ENCODE measurements at places on chromosomes 16 and 17.

DNA sequence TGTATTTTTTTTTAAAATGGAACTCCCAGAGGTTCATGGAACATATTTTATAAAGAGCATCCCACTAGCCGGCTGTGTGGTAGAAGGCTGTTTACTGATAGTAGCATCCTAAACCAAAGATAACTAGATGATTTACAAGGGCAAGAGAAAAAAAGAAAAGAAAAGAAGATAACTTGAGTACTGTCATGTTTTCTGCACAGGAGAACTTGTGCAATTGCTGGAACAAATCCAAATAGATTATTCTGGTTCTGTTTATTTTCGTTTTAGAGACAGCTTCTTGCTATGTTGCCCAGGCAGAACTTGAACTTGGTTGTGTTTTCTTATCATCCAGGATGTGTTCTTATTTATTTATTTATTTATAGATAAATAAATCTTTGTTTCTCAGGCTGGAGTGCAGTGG lies 20.9 kb upstream of the PPM1D start:
- DNase-seq: peak; percentile 20

- DNase-seq: no peak
Measured at GRCh38 chr16:6209355-6209930, 1111.8 kb upstream of the EEF2KMT start.

GRCh38 chr16:30839523-30840227 lies 52.7 kb upstream of the ZNF629 start:
- DNase-seq: no peak

DNA sequence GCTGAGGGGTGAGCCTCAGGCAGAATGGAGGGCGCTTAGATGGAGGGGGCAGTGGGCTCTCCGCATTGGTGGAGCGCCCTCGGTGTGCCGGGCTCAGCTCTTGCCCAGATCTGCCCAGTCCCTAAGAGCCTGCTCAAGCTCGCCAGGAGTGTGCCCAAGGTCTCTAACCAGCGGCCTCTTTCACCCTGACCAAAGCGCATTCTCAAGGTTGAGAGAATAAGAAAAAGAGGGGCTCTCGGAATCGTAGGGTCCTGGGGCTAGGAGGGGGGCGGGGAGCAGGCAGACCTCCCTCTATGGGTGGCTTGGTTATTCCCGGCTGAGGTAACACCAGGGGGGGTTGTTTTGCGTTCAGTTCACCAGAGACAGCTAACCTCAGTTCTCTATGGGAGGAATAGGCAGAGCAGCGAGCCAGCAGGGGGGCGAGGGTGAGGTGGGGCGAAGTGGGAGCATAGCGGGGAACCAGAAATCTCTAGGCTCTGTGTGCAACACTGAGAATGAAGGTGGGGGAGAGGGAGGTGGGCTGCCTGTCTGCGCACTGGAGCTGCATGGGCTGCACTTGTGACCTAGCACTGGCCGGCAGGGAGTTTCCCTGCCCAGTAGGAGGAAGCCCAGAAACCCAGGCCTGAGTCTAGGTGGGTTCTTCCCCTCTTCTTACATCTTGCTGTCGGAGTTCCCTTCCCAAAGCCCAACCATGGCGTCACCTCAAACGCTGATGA lies 3.0 kb downstream of the TMEM132E start:
- no peak for DNase-seq

GRCh38 chr16:26733710-26734109 lies 333.0 kb upstream of the C16orf82 start:
- no peak for DNase-seq

- no peak for DNase-seq
Measured at GRCh38 chr17:68693466-68693865, 92.3 kb upstream of the FAM20A start.

- DNase-seq: peak; percentile 58
Measured at GRCh38 chr17:13996276-13996675, 73.0 kb upstream of the COX10 start.

- DNase-seq: no peak
Measured at GRCh38 chr16:83908798-83909197, 9.9 kb downstream of the MLYCD start.

Measured in foreskin fibroblast (primary cell).